ENCODE measurements at places on chromosomes 2 and 18. TPM values are rescaled to one million over a fixed set of nuclear protein-coding genes. Genes with fewer than 3 reads are reported as not detected.

The DNPEP gene
- 107 TPM for total RNA-seq

The ZNF514 gene
- total RNA-seq, result 21.7 TPM

The GPR45 gene
- not detected for total RNA-seq

The LYG2 gene
- not detected for total RNA-seq

The ABCB11 gene
- not detected for total RNA-seq

The NETO1 gene
- not detected for total RNA-seq

The EVA1A gene
- total RNA-seq, result 10.8 TPM

The SLC8A1 gene
- total RNA-seq, result 13.5 TPM

The FN1 gene
- total RNA-seq, result 42.5 TPM

The CRYBA2 gene
- total RNA-seq, result not detected

The SLC14A1 gene
- not detected for total RNA-seq

DNA sequence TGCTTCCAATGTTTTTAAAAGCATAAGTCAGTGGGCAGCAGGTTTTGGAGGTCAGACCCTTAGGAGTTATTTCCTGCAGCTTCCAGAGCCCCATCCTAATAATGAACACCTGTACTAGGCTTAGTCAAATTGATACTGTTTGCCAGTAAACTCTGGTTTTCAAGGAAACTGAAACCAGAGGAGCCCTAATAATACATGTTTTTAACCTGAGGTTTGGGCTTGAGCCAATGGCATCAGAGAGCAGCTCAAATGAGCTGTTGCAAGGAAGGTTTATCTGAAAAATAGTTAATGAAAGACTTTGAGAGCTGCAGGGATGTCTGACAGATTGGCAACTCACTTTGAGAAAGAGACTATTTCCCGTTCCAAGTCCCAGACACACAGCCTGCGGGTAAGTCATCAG is 54.6 kb downstream of the DCC start:
- peaks cover 24% of the 10 kb centered on the region for H3K27me3 ChIP-seq
- no peaks in the 10 kb centered on the region for H3K36me3 ChIP-seq
- H3K4me1 ChIP-seq, result no peaks in the 10 kb centered on the region
- no peak for DNase-seq

GRCh38 chr2:141529659-141530058 is 601.2 kb downstream of the LRP1B start:
- no peak overlapping the region for H3K4me3 ChIP-seq
- no peaks in the 10 kb centered on the region for H3K4me1 ChIP-seq
- no peak for DNase-seq
- H3K27me3 ChIP-seq, result no peaks in the 10 kb centered on the region
- H3K27ac ChIP-seq, result no peak overlapping the region
- no peaks in the 10 kb centered on the region for H3K36me3 ChIP-seq

DNA sequence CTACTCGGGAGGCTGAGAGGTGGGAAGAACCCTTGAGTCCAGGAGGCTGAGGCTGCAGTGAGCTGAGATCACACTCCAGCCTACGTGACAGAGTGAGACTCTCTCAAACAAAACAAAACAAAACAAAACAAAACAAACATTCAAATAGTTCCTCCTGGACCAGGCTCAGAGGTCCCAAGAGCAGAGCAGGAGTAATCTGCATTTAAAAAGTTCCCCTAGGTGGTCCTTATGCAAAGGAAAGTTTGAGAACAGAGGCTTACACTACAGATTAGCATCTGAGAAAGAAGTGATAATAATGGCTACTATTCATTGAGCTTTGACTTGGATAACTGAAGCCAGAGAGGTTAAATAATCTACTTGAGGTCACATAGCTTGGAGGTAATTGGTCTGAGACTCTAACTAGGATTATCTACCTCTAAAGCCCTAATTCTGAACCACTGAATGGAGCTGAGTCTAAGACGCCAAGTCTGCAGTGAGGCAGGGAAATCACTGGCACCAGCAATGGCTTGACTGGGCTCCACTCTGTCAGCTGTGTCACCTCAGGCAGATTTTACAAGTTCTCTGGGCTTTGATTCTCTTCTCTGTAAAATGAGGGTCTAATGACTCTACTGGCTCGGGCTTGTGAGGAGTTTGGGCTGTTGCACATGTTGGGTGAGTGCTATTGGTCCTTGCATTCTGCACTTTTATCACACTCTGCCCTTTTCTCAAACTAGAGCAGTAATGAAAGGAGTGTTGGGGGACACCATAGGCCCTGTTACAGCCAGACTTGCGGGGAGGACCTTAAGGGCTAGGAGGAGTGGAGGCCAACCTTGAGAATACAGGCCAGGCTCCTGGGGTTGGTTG is 29.2 kb upstream of the DLX2 start:
- H3K4me3 ChIP-seq, result no peak overlapping the region

DNA sequence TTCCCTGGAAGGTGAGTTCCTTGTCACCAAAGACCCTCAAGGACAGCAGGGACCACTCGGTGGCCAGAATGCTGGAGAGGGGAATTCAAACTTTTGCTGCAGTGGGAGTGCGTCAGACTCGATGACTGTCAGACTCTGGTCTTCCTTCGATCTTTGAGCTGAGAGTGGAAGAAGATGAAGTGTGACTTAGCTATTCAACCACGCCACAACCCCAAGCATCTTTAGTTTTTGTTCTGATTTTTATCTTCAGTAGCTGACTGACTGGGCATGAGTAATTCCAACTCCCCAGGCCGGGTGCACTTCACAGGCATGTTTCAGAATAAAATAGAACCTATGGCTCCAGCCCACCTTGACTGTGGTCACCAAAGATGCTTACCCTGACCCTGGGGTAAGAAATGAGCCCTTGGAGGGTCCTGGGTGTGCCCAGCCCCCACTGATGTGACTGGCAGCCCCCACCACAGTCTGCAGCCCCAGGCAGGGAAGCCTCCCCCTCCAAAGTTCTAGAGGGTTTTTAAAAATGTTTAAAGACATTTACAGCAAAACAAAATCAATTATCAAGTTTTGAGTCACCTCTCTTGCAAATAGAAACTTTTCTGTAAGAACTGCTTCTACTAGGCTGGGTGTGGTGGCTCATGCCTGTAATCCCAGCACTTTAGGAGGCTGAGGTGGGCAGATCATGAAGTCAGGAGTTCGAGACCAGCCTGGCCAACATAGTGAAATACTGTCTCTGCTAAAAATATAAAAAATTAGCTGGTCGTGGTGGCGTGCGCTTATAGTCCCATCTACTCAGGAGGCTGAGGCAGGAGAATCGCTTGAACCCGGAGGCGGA is 24.9 kb upstream of the YWHAQ start:
- peak overlapping the region; percentile 22 for H3K27ac ChIP-seq
- peaks cover 8% of the 10 kb centered on the region for H3K27me3 ChIP-seq
- H3K4me3 ChIP-seq, result no peak overlapping the region
- peak; percentile 70 for DNase-seq

GRCh38 chr2:98502556-98503335 is 58.1 kb downstream of the INPP4A start:
- H3K36me3 ChIP-seq, result no peaks in the 10 kb centered on the region
- peak overlapping the region; percentile 69 for H3K27ac ChIP-seq
- peaks cover 37% of the 10 kb centered on the region for H3K4me1 ChIP-seq
- no peaks in the 10 kb centered on the region for H3K27me3 ChIP-seq
- no peak overlapping the region for H3K4me3 ChIP-seq
- DNase-seq, result peak; percentile 87

- DNase-seq, result no peak
- H3K27me3 ChIP-seq, result no peaks in the 10 kb centered on the region
- peaks cover 5% of the 10 kb centered on the region for H3K4me1 ChIP-seq
- no peak overlapping the region for H3K27ac ChIP-seq
- no peaks in the 10 kb centered on the region for H3K36me3 ChIP-seq
Observed at GRCh38 chr2:45724335-45724734, 72.9 kb downstream of the PRKCE start.

- no peaks in the 10 kb centered on the region for H3K36me3 ChIP-seq
- H3K27ac ChIP-seq, result no peak overlapping the region
- DNase-seq, result no peak
- H3K4me3 ChIP-seq, result no peak overlapping the region
Observed at GRCh38 chr2:204127238-204127637, 190.7 kb downstream of the ICOS start.

DNA sequence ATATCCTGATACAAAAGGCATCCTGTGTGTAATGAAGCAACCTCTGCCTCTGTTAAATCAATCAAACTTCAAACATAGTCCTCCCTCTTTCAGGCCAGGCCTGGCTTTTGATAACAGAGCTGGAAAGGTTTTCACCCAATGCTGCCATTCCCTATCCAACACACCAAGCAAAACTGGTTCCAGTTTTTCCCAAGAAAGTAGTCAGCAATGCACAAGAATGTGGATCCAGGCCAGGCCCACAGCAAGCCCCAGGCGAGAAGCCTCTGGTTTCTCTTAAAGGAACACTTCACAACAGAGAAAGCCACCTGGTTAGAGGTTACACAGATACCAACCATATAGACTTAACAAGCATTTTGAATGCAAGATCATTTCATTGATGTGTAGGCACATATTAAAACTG is 49.2 kb upstream of the CCDC150 start:
- H3K27me3 ChIP-seq, result peaks cover 19% of the 10 kb centered on the region
- no peaks in the 10 kb centered on the region for H3K36me3 ChIP-seq
- H3K4me1 ChIP-seq, result no peaks in the 10 kb centered on the region
- peak; percentile 3 for DNase-seq
- H3K4me3 ChIP-seq, result no peak overlapping the region

DNA sequence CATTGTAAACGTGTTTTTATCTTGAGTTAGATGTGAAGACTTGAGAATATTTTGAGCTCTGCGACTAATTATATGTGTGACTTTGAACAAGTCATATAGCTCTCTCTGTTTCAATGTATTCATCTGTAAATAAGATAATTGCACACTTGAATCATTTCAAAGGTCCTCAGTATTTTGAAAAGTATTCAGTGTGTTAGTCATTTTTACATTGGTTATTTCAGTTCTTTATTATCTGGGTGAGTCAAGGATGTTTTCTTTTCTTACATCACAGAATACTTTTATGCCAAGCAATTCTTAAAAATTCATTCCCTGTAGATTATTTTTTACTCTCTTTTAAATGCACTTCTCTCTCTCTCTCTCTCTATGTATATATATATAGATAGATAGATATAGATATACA is 1098.0 kb upstream of the ZEB2 start:
- no peaks in the 10 kb centered on the region for H3K27me3 ChIP-seq
- H3K27ac ChIP-seq, result no peak overlapping the region
- H3K4me1 ChIP-seq, result peaks cover 5% of the 10 kb centered on the region
- H3K36me3 ChIP-seq, result no peaks in the 10 kb centered on the region
- H3K4me3 ChIP-seq, result no peak overlapping the region

GRCh38 chr2:118830118-118830517 is 17.3 kb downstream of the EN1 start:
- H3K27me3 ChIP-seq, result peaks cover 55% of the 10 kb centered on the region
- H3K4me3 ChIP-seq, result no peak overlapping the region
- H3K27ac ChIP-seq, result no peak overlapping the region
- no peaks in the 10 kb centered on the region for H3K36me3 ChIP-seq
- H3K4me1 ChIP-seq, result no peaks in the 10 kb centered on the region

- no peaks in the 10 kb centered on the region for H3K27me3 ChIP-seq
- H3K36me3 ChIP-seq, result no peaks in the 10 kb centered on the region
- DNase-seq, result no peak
- H3K27ac ChIP-seq, result no peak overlapping the region
- H3K4me3 ChIP-seq, result no peak overlapping the region
- no peaks in the 10 kb centered on the region for H3K4me1 ChIP-seq
Observed at GRCh38 chr2:225137971-225138370, 95.7 kb upstream of the DOCK10 start.

DNA sequence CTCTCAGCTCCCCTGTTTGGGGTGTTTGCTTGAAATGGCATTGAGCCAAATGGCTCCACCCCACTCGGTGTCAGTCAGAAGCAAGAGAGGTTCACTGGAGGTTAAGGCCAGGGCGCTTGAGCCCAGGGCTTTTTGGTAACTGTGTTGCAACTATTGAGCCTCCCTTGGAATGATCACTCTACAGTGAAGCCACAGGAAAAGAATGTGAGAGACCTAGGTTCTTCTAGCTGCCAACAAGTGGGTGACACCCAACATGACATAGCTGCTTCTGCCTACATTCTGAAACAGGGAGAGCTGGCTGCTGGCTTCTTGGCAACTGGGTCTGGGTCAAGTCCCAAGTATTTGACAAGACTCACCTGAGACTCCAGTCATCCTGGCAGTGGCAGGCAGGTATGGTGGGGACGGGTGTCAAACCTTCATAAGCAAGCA is 7.1 kb upstream of the GRHL1 start:
- DNase-seq, result peak; percentile 77
- no peak overlapping the region for H3K4me3 ChIP-seq
- peak overlapping the region; percentile 78 for H3K27ac ChIP-seq
- H3K36me3 ChIP-seq, result no peaks in the 10 kb centered on the region

DNA sequence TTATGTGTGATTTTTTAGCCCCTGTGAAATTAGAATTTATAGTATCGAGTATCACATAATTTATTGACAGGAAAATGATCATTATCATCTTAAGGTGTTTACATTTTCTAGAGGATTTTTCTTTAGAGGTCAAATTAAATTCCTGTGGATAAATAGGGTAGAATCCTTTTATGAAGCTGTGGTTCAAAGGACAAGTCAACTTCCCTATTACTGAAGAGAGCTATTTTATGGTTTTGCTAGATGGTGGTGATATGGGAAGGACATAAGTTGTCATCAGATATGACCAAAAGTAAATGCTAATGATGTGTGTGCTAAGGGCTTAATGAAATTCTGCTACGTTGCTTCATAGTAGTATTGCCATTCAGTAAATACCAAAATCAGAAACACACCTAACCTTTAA is 80.1 kb downstream of the EML4 start:
- H3K36me3 ChIP-seq, result 0 out of 2 replicates have a peak, but pooled peaks cover 9% of the 10 kb centered on the region
- no peaks in the 10 kb centered on the region for H3K4me1 ChIP-seq
- no peak for DNase-seq
- no peak overlapping the region for H3K4me3 ChIP-seq
- no peak overlapping the region for H3K27ac ChIP-seq

GRCh38 chr2:152483276-152484063 is 148.5 kb downstream of the FMNL2 start:
- H3K27ac ChIP-seq, result no peak overlapping the region
- H3K4me1 ChIP-seq, result 0 out of 2 replicates have a peak, but pooled peaks cover 11% of the 10 kb centered on the region
- no peak for DNase-seq

DNA sequence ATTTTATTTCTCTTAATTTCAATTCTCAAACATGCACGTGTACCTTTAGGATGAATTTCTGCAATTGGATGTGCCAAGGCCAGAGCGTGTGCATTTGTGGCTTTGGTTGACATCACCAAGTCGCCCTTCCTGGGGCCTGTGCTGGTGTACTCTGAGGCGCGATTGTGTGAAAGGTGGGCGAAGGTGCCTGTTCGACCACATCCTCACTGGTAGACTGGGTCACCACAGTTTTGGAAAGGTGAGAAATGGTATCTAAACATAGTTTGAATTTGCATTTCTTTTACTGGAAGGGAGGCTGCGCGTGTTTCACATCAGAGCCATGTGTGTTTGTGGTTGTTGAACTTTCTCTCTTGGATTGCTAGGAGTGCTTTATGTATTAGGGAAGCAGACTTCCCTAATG is 89.8 kb downstream of the LDLRAD4 start:
- no peak overlapping the region for H3K4me3 ChIP-seq
- H3K27me3 ChIP-seq, result peaks cover 78% of the 10 kb centered on the region
- no peak for DNase-seq
- H3K36me3 ChIP-seq, result no peaks in the 10 kb centered on the region
- no peaks in the 10 kb centered on the region for H3K4me1 ChIP-seq
